ENCODE measurements at places on chromosomes 1 and 21.

DNA sequence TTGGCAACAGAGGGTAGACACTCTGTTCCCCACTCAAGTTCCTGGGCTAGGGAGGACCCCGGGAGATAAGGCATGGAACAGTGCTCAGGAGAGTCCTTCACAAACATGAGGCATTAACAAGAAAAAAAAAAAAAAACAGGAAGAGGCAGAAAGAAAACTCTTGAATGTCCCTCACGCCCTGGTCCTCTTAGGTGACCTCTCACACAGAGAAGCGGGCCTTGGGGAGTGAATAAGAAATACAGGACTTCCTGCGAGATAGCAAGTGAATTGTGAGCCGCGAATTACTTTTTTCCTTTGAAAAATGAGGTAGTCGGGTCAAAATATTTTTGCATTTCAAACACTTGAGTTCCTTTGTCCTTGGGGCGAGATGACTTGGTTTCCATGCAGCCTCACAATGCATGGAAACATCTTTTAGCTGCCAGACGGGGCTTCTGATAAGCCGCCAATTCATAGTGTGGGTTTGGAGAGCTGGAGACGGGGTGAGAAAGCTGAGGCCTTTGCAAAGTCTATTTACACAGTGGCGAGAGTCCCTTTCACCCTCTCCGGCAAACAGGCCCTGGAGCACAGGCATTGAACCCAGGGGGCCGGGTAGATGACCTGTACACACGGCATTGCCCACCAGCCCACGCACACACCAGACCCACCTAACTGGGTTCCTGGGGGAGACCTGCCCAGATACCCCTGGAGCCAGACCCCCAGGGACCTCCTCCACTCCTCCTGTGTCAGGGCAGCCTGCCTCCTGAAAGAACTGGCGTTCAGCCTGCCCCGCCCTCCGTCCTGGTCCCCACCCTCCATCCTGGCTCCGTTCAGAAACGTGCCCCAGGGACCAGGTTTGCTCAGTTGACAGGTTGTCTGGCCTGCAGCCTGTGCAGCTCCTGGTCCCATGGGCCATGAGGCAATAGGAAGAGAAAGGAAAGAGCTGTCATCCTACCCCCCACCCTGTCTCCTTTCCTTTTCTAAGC is 192.3 kb downstream of the PRDM16 start:
- no peaks in the 10 kb centered on the region for H3K27me3 ChIP-seq
- H3K4me1 ChIP-seq, result no peaks in the 10 kb centered on the region
- no peaks in the 10 kb centered on the region for H3K36me3 ChIP-seq
- H3K27ac ChIP-seq, result no peak overlapping the region

DNA sequence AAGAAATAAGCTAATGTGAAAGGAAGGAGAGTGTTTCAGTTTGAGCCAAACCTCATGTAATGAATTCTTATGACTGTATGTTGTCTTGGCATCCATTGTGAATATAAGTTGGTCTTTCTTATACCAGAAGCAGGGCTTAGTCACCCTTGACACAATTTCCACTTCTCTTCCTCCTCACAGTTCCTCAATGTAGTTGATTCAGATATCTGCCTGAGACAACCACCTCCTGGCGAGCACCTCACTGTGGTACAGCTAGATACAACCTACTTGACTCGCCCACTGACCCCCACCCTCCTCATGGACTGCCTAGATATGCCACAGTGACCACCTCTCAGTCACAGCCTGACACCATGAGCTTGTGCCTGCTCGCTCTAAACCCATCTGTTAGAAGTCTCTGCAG is 45.6 kb downstream of the KYAT3 start:
- H3K4me3 ChIP-seq, result no peak overlapping the region
- H3K36me3 ChIP-seq, result peaks cover 35% of the 10 kb centered on the region
- no peaks in the 10 kb centered on the region for H3K27me3 ChIP-seq
- no peak overlapping the region for H3K27ac ChIP-seq

GRCh38 chr1:74357150-74357549 is 122.0 kb downstream of the TNNI3K start:
- DNase-seq, result no peak
- no peaks in the 10 kb centered on the region for H3K4me1 ChIP-seq
- no peak overlapping the region for H3K27ac ChIP-seq
- H3K27me3 ChIP-seq, result no peaks in the 10 kb centered on the region

DNA sequence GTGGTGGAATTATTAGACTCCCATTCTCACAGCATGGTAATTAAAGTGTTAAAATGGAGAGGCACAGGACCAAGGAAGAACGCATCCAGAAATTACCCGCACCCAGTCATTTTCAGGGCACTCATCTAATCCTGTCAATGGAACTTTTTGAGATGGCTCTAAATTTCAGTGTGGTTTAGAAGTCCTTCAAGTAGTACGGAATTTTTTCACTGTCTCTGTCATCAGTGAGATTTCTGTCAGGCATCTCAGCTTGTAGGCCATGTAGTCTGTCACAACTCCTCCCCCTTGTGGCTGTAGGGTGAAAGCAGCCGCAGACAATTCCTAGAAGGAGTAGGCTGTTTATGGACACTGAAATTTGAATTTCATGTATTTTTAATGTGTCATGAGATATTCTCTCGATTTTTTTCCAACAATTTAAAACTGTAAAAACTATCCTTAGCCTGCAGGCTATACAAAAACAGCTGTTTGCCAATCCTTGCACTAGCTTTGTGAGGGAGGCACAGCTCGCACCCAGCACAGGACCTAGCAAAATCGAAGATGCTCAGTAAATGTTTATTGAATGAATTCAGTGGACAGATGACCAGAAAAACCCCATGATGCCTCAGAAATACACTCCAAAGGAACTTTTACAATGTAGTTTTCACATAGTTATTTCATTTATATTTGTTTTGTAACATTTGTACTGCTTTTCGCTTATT is 6.6 kb upstream of the NUP133 start:
- DNase-seq, result peak; percentile 60
- no peak overlapping the region for H3K27ac ChIP-seq
- H3K36me3 ChIP-seq, result peaks cover 14% of the 10 kb centered on the region
- H3K27me3 ChIP-seq, result no peaks in the 10 kb centered on the region
- no peaks in the 10 kb centered on the region for H3K4me1 ChIP-seq
- no peak overlapping the region for H3K4me3 ChIP-seq

- H3K36me3 ChIP-seq, result no peaks in the 10 kb centered on the region
- H3K4me1 ChIP-seq, result peaks cover under 1% of the 10 kb centered on the region
- no peak for DNase-seq
- no peak overlapping the region for H3K27ac ChIP-seq
- no peaks in the 10 kb centered on the region for H3K27me3 ChIP-seq
Observed at GRCh38 chr1:158107916-158108315, 72.8 kb upstream of the CD1D start.

DNA sequence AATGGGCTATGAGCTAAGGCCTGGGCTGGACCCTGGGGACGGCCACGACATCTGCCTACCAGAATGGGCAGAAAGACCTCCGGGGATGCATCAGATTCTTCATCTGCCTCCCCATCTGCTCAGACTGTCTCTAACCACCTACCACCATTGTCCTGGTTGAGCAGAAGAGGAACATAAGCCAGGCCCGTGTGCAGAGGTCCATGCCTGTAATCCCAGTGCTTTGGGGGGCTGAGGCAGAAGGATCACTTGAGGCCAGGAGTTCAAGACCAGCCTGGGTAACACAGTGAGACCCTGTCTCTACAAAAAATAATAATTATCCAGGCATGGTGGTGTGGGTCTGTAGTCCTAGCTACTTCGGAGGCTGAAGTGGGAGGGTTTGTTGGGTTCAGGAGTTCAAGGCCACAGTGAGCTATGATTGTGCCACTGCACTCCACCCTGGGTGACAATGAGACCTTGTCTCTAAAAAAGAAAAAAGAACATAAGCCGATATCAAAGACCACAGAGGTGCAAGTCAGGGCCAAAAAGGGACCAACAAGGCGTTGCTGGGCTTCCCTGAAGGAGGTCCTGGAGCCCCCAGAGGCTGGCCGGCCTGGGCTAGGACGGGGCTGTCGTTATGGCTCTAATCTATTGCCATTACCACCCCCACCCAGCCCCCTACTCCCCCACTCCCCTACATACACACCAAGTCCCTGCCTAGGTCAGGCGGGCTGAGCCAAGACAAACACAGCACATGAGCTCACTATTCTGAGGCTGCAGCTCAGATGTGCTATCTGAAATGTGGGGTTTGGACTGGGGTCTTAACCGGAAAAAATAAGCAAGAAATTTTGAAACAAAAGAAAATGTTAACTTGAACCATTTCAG is 239.2 kb upstream of the RAB4A start:
- no peak for DNase-seq
- no peaks in the 10 kb centered on the region for H3K27me3 ChIP-seq
- H3K27ac ChIP-seq, result no peak overlapping the region
- no peaks in the 10 kb centered on the region for H3K36me3 ChIP-seq

GRCh38 chr1:58739856-58740466 is 40.1 kb upstream of the MYSM1 start:
- H3K27me3 ChIP-seq, result no peaks in the 10 kb centered on the region
- H3K36me3 ChIP-seq, result no peaks in the 10 kb centered on the region
- no peak overlapping the region for H3K4me3 ChIP-seq
- peaks cover 16% of the 10 kb centered on the region for H3K4me1 ChIP-seq
- peak; percentile 52 for DNase-seq

- no peaks in the 10 kb centered on the region for H3K4me1 ChIP-seq
- no peak for DNase-seq
- H3K36me3 ChIP-seq, result no peaks in the 10 kb centered on the region
- no peak overlapping the region for H3K27ac ChIP-seq
Observed at GRCh38 chr1:163796394-163796821, 474.7 kb downstream of the NUF2 start.

DNA sequence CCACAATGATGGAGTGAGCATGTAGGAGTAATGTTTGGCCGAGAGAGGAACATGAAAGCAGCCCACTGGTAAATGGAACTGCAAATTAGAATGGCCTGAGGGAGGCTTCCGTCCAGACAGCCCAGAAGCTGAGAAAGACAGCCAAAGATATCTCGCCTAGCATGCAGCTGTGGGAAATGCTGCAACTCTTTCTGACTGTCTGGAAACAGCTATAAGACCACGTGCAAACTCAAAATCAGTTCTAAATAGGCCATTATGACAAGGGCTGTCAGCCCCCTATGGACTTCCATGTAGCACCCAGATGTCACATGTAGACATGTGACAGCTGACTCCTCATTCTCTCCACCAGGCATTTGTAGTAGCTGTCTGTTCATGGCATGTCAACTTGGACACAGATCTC is 62.9 kb upstream of the ATP1A1 start:
- H3K4me3 ChIP-seq, result no peak overlapping the region
- no peak overlapping the region for H3K27ac ChIP-seq
- H3K27me3 ChIP-seq, result no peaks in the 10 kb centered on the region
- DNase-seq, result no peak
- H3K4me1 ChIP-seq, result no peaks in the 10 kb centered on the region

DNA sequence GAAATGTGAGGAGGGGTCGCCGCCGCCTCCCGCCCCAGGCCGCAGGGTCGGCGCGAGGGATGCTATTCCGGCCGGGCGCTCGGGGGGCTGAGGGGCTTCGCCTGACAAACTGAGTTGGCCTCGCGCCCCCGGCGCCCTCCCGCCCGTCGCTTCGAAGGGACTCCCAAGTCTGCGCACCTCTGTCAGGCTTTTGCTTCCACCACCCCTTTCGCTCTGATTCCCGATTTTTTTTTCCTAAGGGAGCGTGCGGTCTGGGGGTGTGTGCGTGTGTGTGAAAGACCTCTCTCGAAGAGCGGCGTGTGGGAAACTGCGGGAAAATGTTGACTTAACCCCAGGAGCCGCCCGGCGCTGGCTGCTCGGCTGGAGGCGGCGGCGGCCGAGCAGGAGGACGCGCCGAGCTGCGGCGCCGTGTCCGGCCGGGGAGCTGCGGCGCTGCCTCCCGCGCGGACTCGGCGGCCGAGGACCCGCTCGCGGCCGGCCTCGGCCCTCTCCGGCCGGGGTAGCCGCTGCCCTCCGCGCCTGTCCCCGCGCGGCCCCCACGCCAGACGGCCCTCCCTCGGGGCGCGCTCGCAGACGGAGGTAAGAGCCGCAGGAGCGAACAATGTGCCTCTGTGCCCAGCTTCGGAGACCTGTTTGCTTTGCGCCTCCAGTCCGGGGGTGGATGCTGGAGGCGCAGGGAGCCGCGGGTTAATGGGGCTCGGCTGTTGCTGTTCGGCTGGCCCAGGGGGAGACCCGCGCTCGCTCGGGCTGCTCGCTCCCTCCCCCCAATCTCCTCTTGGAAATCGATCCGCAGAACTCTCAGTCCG is 1.1 kb downstream of the ADGRL2 start:
- no peaks in the 10 kb centered on the region for H3K36me3 ChIP-seq
- DNase-seq, result peak; percentile 47
- H3K27ac ChIP-seq, result no peak overlapping the region
- peaks cover 37% of the 10 kb centered on the region for H3K27me3 ChIP-seq
- H3K4me3 ChIP-seq, result no peak overlapping the region
- H3K4me1 ChIP-seq, result peaks cover 33% of the 10 kb centered on the region

- H3K4me1 ChIP-seq, result no peaks in the 10 kb centered on the region
- DNase-seq, result no peak
- H3K27ac ChIP-seq, result no peak overlapping the region
- no peaks in the 10 kb centered on the region for H3K36me3 ChIP-seq
Observed at GRCh38 chr1:19852036-19852435, 30.2 kb upstream of the OTUD3 start.

- H3K4me3 ChIP-seq, result no peak overlapping the region
- H3K27me3 ChIP-seq, result no peaks in the 10 kb centered on the region
- no peaks in the 10 kb centered on the region for H3K36me3 ChIP-seq
- H3K4me1 ChIP-seq, result no peaks in the 10 kb centered on the region
- no peak overlapping the region for H3K27ac ChIP-seq
- DNase-seq, result no peak
Observed at GRCh38 chr1:176998183-176998795, 166.2 kb downstream of the ASTN1 start.

DNA sequence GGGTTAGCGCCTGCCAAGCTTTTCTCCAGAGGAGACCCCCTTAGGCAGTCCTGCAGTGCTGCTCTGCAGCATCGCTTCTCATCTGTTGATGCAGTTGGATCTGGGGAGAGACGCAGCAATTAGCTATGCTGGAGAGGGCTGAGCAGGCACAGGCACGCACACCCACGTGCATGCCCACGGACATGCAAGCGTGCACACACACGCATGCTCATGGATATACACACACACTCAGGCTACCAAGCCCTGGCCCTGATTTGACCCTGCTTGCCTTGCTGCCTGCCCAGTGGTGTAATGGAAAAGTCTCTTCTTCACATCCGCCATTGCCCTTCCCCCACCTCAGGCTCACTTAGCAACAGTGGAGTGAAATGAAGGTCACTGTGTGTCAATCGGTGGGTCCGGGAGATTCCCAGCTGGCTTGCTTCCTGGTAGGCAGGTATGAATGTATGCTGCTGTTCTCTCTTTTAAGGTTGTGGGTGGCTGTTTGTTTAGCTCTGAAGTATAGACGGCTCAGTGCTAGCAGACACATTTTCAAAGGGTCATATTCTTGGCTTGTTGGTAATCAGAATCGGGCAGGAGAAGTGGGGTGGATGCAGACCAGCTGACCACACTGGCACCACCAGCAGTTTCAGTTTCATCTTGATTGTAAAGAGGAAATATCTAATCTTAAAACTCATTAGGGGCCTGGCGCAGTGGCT is 9.5 kb downstream of the ATP1B1 start:
- H3K27me3 ChIP-seq, result no peaks in the 10 kb centered on the region
- DNase-seq, result no peak
- peaks cover 15% of the 10 kb centered on the region for H3K4me1 ChIP-seq
- no peak overlapping the region for H3K27ac ChIP-seq
- H3K36me3 ChIP-seq, result peaks cover 37% of the 10 kb centered on the region

- no peaks in the 10 kb centered on the region for H3K27me3 ChIP-seq
- no peak for DNase-seq
- no peaks in the 10 kb centered on the region for H3K36me3 ChIP-seq
- no peak overlapping the region for H3K27ac ChIP-seq
- H3K4me3 ChIP-seq, result no peak overlapping the region
Observed at GRCh38 chr1:81654657-81655056, 146.1 kb upstream of the ADGRL2 start.

GRCh38 chr1:160206421-160207117 is 1.4 kb downstream of the PEA15 start:
- H3K36me3 ChIP-seq, result peaks cover 45% of the 10 kb centered on the region
- H3K27me3 ChIP-seq, result no peaks in the 10 kb centered on the region
- H3K4me3 ChIP-seq, result peak overlapping the region; percentile 89
- no peak for DNase-seq
- peaks cover 25% of the 10 kb centered on the region for H3K4me1 ChIP-seq
